ENCODE measurements at places on chromosomes 13 and 19. TPM values are rescaled to one million over a fixed set of nuclear protein-coding genes. Genes with fewer than 3 reads are reported as not detected.

The PNMA8A gene
- 3.8 TPM for total RNA-seq

DNA sequence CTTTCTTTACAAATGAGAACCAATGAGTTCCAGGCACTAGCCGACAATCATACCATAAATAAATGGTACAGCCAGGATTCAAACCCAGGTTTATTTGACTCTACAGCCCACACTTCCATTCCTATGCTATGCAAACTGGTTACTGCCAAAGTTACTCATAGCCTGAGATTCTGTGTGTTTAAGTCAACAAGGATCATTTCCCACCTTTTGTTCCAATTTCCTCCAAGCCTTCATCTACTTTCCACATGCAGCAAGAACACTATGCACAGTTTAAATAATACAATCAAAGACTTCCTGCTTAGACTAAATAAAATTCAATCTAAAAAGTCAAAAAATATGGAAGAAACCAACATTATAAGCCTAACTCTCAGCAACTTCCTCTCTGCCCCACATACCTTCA is 59.2 kb upstream of the KLF12 start:
- no peak for DNase-seq
- H3K27me3 ChIP-seq: no peaks in the 10 kb centered on the region
- H3K27ac ChIP-seq: no peak overlapping the region
- no peaks in the 10 kb centered on the region for H3K4me1 ChIP-seq
- no peaks in the 10 kb centered on the region for H3K36me3 ChIP-seq

- no peak overlapping the region for H3K27ac ChIP-seq
- H3K4me3 ChIP-seq: no peak overlapping the region
- peaks cover 98% of the 10 kb centered on the region for H3K27me3 ChIP-seq
- peaks cover 10% of the 10 kb centered on the region for H3K4me1 ChIP-seq
- no peaks in the 10 kb centered on the region for H3K36me3 ChIP-seq
- DNase-seq: no peak
These were observed 5.6 kb downstream of the PDX1 start for GRCh38 chr13:27925220-27925991.

DNA sequence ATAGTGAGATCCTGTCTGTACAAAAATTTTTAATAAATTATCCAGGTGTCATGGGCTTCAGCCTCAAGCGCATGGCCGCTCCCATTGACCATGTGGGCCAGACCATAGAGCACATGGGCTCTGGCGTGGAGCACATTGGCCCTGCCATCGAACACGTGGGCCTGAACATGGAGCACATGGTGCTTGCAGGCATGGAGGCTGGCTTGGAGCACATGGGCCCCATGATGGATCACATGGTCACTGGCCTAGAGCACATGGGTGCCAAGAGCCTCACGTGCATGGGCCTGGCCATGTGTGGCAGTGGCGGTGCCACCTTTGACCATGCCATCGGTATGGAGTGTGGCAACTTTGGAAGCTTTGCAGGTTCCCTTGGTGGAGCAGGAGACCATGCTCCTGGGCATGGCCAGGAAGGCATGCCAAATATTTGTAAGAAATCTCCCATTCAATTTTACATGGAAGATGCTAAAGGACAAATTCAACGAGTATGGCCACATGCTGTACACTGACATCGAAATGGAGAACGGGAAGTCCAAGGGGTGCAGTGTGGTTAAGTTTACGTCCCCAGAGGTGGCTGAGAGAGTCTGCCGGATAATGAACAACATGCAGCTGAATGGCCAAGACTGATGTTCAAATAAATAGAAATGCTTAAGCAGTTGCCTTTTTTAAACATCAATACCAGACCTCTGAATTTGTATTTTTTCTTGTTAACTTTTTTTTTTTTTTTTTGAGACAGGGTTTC is 21.3 kb upstream of the SLC1A5 start:
- no peaks in the 10 kb centered on the region for H3K36me3 ChIP-seq
- no peak overlapping the region for H3K27ac ChIP-seq
- no peak overlapping the region for H3K4me3 ChIP-seq
- no peaks in the 10 kb centered on the region for H3K4me1 ChIP-seq

DNA sequence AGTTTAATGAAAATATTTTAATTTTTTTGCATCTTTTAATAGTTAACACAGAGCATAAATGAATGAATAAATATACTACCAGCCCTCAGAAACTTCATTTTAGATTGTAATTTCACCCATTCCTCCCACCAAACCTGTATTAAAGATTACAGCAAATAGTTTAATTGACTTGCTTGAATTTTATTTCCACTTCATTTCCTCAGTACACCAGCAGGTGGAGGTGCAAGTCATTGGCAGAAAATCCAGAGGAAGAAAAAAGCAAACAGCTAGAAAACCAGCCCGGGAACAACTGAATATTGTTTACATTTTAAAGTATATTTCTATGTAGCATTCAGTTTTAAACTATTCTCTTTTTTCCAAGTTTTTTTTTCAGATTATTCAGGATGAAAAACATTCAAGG is 177.8 kb downstream of the OLFM4 start:
- DNase-seq: no peak
- no peaks in the 10 kb centered on the region for H3K4me1 ChIP-seq
- no peak overlapping the region for H3K4me3 ChIP-seq

GRCh38 chr13:42812316-42812715 is 30.9 kb downstream of the FAM216B start:
- H3K27me3 ChIP-seq: no peaks in the 10 kb centered on the region
- H3K36me3 ChIP-seq: no peaks in the 10 kb centered on the region
- H3K4me1 ChIP-seq: no peaks in the 10 kb centered on the region
- no peak overlapping the region for H3K4me3 ChIP-seq
